ENCODE measurements at places on chromosomes 16 and 17. TPM values are rescaled to one million over a fixed set of nuclear protein-coding genes. Genes with fewer than 3 reads are reported as not detected.

DNA sequence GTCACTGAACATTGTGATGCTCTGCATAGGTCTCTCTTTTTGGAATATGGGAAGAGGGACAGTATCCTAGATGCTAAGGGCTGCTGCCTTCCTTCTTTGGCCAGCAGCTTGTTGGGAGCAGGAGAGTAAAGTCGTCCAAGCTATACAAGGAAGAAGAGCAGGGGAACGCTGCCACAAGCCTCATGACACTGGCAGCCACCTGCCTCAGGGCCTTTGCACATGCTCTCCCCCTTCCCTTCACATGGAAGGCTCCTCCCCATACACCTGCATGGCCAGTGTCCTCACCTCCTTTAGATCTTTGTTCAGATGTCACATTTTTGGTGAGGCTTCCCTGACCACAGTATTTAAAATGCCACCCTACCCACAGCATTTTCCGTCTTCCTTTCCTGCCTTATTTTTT lies 78.1 kb upstream of the CRHR1 start:
- no peak overlapping the region for H3K27ac ChIP-seq
- peaks cover 41% of the 10 kb centered on the region for H3K27me3 ChIP-seq
- peaks cover 24% of the 10 kb centered on the region for H3K4me1 ChIP-seq
- H3K36me3 ChIP-seq: no peaks in the 10 kb centered on the region
- H3K4me3 ChIP-seq: no peak overlapping the region

DNA sequence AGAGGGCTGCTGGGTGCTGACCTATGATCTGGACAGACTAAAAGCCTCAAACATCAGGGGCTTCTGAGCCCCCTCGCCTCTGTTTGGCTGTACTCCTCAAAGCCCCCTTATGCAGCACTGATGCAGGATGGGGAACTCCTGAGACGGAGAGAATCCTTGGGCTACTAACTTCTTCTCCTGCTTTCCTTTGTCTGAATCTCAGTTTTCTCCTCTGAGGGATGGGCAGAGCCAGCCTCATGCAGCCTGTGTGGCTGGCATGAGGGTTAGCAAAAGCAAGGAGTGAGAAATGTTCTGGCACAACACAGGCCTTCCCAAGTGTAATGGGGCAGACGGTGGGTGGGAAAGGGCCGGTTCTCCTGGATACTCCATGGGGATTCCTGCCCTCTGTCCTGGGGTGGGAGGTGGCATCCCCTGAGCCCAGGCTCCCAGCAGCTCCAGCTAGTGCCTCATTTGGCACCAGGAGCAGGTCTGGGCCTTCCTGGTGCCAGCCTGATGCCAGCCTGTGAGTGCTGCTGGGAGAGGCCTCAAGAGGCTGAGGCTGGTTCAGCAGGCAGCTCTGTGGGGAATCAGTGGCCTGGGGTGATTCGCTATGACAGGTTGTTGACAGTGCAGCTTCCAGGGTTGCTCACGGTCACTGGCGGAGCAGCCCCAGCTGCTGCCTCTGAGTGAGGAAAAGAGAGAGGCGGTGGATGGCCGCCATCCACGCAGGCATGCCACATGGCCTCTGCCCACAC lies 4.0 kb upstream of the BRD7 start:
- H3K4me3 ChIP-seq: no peak overlapping the region
- peak; percentile 53 for DNase-seq
- 0 out of 2 replicates have a peak, but pooled peaks cover 4% of the 10 kb centered on the region for H3K4me1 ChIP-seq
- H3K27ac ChIP-seq: no peak overlapping the region

CTRB1 gene
- total RNA-seq: not detected

TBX2 gene
- total RNA-seq: 0.44 TPM

SEPTIN1 gene
- 6.7 TPM for total RNA-seq
